ENCODE measurements at places on chromosomes 2 and 18. TPM values are rescaled to one million over a fixed set of nuclear protein-coding genes. Genes with fewer than 3 reads are reported as not detected.

CNTNAP5 gene
- total RNA-seq = not detected

MSTN gene
- total RNA-seq = not detected

SCYGR4 gene
- not detected for total RNA-seq

CCDC121 gene
- 0.19 TPM for total RNA-seq

CFC1 gene
- total RNA-seq = not detected

DNA sequence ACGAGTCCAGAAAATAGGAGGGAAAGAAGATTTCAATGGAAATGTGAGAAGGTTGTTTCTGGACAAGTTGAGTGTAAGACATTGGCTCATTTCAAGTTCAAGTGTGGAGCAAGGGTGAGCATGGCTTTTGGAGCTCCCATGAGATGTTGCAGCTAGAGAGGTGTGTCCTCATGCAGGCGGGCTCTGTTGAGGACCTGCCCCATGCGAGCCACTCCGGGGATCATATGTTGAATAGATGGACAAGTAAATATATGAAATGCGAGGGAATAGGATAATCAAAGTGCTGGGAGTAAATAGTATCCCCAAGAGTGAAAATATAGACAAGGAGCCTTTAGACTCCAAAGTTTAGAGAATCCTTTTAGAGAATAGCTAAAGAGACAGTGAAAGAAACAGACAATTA, 200.4 kb upstream of the NRP2 start:
- no peak for DNase-seq

GRCh38 chr2:11097854-11098387, 57.3 kb upstream of the SLC66A3 start:
- no peak for DNase-seq

- no peak for DNase-seq
Measured at GRCh38 chr2:238155761-238156694, 2.7 kb upstream of the ERFE start.

- no peak for DNase-seq
Measured at GRCh38 chr2:41907771-41908207, 140.0 kb upstream of the PKDCC start.

GRCh38 chr18:31424383-31424988, 23.1 kb upstream of the DSG3 start:
- DNase-seq = peak; percentile 18

GRCh38 chr2:128577141-128577930, 258.7 kb upstream of the HS6ST1 start:
- DNase-seq = no peak

DNA sequence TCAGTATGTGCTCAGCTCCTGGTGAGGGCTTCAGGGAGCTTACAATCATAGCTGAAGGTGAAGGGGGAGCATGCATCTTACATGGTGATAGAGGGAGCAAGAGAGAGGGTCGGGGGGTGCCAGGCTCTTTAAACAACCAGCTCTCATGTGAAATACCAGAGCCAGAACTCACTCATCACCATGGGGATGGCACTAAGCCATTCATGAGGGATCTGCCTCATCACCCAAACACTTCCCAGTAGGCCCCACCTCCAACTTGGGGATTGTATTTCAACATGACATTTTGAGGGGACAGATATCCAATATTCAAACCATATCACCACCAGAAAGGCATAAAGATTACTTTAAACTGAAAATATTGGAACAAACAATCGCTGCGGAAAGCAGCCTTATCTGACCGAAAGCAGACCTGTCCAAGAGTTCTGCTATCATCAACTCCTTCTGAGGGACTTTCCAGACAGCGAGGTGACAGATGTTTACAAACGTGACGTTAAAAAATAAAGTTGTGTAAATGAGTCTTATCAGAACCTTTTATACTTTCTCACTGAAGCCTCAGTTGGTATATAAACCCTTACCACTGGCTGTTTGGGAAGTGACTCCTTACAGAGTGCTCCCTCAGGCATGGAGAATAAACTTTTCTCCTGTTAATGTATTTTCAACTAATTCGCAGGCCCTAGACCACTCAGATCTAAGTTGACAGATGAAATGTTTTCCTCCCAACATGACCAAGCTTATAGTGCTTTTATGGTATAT, 35.5 kb upstream of the PTH2R start:
- no peak for DNase-seq

DNA sequence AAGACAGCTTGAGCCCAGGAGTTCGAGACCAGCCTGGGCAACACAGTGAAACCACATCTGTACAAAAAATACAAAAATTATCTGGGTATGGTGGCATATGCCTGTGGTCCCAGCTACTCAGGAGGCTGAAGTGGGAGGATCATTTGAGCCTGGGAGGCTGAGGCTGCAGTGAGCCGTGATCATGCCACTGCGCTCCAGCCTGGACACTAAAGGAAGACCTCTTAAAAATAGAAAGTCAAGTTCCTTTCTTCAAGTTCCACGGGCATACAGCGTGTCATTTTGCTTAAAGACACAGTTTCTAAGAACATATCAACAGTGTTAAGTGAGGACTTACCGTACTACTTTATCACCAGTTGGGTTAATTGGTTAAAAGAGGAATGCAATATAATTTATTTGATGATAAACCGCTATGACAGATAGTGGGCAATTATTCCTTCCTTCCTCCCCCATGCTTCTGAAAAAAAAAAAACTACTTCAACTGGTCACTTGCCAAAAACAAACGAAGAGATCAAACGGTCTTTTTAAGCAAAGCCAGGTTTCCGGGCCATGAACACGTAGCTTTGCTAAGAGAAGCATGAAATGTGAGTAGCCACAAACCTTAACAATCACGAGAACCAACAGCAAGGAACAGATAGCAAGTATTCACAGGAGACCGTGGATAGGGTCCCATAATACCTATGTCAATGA, 21.4 kb downstream of the AP1S3 start:
- no peak for DNase-seq

DNA sequence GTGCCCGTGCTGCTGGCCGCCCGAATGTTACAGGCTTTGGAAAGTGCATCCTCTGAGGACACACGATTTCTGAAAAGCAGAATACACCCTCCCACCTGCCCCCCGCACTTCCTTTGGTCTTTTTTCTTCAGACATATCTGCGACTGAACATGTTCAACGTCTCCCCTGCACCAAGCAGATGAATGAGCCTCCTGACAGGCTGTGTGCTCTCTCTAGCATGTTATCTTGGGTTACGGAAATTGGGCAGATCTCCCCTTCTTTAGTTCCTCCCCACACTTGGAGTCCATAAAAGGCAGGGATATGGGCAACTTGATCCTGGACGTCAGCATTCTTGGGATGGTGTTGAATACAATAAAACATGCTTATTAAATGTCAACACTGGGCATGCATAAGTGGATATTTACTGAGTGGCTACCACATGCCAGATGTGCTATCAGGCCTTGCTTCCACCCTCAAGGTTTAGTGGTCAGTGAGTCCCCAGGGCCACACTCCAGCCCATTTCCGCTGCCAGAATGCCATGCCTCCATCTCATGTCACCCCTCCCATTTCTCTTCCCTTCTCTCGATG, 130.4 kb downstream of the TRIM43 start:
- no peak for DNase-seq

DNA sequence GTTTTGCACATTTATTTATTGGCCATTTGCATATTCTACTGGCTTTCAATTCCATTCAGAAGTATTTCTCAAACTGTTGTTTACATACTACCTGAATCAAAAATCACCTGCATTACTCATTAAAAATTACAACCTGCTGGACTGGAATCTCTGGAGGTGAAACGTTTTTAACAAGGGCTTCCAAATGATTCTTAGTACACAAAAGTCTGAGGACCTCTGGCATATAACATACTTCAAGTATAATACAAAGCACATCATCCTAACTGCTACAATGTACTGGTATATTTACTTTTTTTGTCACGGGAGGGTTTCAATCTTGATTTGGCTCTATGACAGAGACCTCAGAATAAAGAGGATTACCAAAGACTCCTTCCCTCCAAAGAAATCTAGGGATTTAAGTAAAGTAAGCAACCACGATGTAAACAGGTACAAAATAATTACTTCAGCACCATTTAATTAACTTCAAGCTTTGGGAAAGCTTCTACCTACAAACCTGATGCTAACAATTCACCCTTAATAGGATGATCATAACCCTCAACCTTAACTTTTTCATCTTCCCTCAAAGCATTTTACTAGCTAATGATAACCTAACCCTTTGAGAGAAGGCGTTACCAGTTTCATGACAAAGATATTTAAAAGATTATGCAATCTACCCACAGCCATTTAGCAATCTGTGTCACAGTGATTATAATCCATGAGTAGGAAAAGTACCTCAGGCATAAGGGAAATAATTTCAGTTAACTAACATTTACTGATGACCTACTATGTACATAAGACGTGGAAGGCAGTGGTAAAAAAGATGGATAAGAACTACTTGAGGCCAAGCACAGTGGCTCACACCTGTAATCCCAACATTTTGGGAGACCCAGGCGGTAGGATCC, 24.7 kb downstream of the ATAD2B start:
- no peak for DNase-seq

DNA sequence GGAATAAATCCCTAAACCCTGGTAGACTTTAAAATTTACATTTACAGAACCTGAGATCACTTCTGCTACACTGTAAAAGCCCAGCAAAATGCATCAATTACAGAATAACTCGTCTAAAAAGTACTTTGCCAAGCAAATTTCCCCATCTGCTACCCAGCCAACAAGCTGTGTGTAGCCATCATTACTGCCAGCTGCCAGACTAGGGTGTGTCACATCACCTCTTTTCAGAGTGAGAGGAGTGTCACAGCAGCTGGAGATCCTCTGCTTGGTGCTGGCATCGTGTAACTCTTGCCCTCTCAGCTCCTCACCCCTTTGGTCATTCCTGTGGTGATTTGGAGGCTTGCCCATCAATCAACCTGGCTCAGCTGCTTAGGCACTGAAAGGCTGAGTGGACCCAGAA, 340.4 kb upstream of the MMADHC start:
- DNase-seq = no peak

GRCh38 chr18:4107049-4107467, 348.0 kb downstream of the DLGAP1 start:
- DNase-seq = no peak
